ENCODE measurements at places on chromosomes 1 and 21.

DNA sequence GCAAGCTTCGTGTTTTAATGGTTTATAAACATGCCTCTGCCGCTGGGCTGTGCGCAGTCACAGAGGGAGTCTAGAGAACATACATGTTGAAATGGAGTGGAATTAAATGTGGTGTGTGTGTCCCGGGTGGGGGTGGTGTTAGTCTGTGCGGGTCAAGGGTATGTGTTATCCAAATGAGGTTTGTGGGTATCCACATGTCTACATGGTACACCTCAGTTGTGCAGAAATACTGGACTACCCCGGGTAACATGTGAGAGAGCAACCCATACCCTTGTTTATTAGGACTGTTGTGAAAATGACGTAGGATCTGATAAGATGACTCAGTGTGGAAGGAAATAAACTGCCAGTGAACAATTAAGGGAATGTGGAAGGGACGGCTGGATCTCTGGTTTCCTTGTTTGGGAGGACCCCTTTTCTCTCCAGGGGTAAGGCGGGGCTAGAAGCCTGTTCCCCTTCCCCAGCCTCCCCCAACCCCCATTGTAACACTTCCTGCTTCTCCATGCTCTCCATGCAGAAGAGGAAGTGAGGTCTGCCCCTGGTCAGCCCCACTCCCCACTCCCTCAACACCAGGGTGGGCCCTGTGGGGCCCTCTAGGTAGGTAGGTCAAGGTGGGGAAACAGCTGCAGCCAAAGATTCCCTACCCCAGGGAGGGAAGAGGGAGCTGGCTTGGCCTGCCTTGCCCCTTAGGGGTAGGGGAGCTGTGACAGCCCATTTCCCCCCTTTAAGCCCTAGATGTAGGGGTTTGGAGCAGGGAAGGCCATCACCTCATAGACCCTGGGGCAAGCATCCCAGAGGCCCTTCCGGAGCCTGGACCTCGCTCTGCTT, 690 bp downstream of the EPS8L3 start:
- DNase-seq, result peak; percentile 87

DNA sequence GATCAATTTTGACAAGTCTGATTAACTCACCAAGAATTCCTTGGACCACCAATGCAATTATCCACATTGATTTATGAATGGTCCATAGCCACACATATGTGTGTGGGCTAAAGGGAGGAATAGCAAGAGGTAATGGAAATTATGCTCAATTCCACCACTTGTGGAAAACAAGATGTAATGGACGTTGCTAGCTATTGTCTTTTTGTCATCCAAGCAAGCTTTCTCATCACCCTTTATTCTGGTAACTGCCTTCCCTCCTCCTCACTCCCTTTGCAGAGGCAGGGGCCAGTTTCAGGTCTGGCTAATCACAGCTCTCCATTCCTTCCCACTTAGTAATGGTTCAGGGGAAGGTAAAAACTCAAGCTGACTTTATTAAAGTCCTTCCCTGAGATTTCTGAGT, 24.7 kb upstream of the RAB3GAP2 start:
- peak; percentile 6 for DNase-seq

DNA sequence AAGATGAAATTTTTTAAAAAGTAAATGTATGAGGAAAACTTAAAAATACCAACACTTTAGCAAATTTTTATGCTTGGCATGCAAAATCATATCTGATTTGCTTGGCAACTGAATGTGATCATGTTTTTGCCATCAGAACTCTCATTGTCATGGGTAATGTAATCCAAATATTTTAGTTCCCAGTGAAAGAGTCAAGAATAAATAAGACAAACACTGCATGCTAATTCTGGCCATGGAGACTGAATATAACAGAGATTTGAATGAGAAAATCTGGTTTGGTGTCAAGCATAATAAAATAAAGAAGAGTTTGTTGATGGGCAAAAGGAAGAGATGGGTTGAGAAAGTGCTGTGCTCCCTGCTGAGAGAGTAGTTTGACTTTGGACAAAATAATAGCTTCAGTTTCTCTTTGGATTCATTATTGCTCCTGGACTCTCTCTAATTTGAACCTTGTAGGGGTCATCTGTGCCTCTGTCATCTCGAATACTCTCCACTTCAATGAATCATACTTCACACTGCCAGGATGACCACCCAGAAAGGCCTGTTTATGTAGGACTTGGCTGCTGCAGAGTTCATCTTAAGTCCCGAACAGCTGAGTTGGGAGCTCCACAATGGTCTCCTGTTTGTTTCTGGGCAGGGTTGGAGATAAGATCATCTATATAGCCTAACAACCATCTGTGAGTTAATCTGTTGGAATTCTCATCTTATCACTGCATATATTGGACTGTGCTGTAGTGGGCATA, 34.4 kb downstream of the ADAMTS1 start:
- peak; percentile 78 for DNase-seq

DNA sequence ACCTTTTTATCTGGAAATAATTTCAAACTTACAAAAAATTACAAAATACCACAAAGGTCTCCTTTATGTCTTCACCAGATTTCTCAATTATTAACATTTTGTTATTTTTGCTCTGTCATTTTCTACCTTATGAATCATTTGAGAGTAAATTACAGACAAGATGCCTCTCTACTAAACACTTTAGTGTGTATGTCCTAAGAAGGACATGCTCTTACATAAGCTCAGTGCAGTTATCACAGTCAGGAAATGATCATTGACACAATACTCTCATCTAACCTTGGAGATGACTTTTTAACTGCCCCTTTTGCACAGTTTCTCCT, 378.9 kb upstream of the RUNX1 start:
- peak; percentile 56 for DNase-seq

DNA sequence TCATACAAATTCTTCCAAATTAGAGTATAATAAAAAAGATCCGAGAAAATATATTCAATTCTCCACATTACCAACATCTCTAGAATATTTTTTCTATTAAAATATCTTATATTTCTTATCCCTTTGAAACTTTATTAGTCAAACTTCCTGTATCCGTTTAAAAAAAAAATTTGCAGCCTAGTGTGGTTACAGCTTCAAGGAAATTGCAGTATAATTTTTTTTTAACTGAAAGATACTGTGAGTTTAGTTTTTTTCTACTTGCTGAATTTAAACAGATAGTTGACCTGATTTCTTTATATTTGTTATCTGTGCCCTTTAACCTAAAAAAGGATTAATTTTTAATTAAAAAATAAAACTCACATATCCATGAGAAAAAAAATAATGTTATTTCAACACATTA, 1.5 kb downstream of the RGS18 start:
- DNase-seq, result peak; percentile 30

GRCh38 chr1:21833392-21833976, 21.4 kb downstream of the LDLRAD2 start:
- no peak for DNase-seq

- no peak for DNase-seq
These were observed 3.1 kb downstream of the TMEM54 start for GRCh38 chr1:32898056-32898455.

- no peak for DNase-seq
These were observed 12.3 kb downstream of the CCDC185 start for GRCh38 chr1:223405507-223405906.

All from iris pigment epithelial cell (primary cell).